ENCODE measurements at places on chromosomes 3 and 15. TPM values are rescaled to one million over a fixed set of nuclear protein-coding genes. Genes with fewer than 3 reads are reported as not detected.

- peaks cover 5% of the 10 kb centered on the region for H3K27me3 ChIP-seq
- H3K36me3 ChIP-seq, result no peaks in the 10 kb centered on the region
- H3K4me3 ChIP-seq, result no peak overlapping the region
- H3K27ac ChIP-seq, result no peak overlapping the region
- DNase-seq, result no peak
Observed at GRCh38 chr3:161393803-161394202, 22.5 kb upstream of the SPTSSB start.

DNA sequence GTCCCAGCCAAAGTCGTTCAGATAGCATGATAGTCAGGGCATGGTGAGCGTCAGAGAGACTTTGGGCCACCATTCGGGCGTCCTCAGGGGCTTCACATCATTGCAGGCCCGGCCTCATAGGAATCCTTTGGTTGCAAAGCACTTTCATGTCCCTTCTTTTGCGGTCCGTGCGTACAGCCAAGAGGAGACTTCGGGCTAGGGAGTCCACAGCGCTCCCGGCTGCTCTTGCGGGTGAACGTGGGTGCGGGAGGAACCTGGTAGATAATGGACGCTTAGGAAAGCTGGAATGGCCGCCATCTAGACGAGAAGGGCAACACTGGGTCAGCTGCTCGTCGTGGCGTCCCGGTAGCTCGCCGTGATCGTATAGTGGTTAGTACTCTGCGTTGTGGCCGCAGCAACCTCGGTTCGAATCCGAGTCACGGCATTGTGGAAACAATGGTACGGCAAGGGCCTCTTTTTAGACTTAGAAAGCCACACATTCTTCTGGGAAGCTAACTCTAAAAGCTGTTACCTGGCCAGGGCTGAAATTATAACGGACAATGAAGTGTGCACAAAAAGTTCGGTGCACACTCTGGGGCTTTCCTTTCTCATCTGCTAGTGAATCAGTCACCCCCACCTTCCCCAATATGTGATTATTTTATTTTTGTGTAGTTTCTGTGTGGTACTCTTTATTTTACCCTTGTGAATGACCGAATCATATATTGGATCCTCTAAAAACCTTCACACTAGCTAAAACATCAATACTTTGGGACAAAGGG, 13.2 kb upstream of the SHF start:
- no peaks in the 10 kb centered on the region for H3K27me3 ChIP-seq
- H3K27ac ChIP-seq, result peak overlapping the region; percentile 98
- no peaks in the 10 kb centered on the region for H3K36me3 ChIP-seq
- DNase-seq, result peak; percentile 82
- H3K4me3 ChIP-seq, result peak overlapping the region; percentile 79

DNA sequence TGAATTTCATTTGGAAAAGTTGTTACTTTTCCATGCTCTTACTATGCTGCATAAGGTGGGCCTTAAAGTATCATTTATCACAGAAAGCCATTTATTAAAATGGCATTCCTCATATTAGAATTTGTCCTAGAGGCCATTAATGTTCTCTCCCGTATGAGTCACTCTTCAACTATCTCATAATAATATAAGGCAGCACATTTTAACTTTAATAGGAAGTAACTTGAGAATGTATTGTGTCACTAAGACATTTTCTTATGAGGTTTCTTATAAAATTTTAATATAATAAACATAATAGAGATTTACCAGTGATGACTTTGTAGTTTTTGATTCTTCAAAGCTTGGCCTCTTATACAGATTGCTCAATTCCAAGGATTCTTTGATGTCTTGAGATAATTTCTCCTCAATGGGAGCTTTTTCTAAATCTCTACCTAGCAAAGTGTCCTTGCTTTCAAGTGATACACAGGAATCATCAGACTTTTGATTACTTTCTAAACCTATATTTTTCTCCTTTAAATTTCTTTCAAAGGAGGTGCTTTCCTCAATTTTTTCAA, 74.7 kb downstream of the ZBBX start:
- H3K4me1 ChIP-seq, result peaks cover 12% of the 10 kb centered on the region
- H3K4me3 ChIP-seq, result no peak overlapping the region
- DNase-seq, result no peak
- H3K36me3 ChIP-seq, result no peaks in the 10 kb centered on the region
- H3K27ac ChIP-seq, result no peak overlapping the region
- H3K27me3 ChIP-seq, result no peaks in the 10 kb centered on the region

GRCh38 chr3:119676020-119676419, 1.2 kb downstream of the COX17 start:
- peak overlapping the region; percentile 80 for H3K4me3 ChIP-seq
- DNase-seq, result no peak
- peak overlapping the region; percentile 98 for H3K27ac ChIP-seq
- H3K27me3 ChIP-seq, result no peaks in the 10 kb centered on the region
- H3K4me1 ChIP-seq, result peaks cover 62% of the 10 kb centered on the region

GRCh38 chr15:88029696-88030095, 226.8 kb downstream of the NTRK3 start:
- H3K27ac ChIP-seq, result no peak overlapping the region
- no peaks in the 10 kb centered on the region for H3K36me3 ChIP-seq

- H3K4me3 ChIP-seq, result no peak overlapping the region
- peak overlapping the region; percentile 45 for H3K27ac ChIP-seq
- no peaks in the 10 kb centered on the region for H3K36me3 ChIP-seq
Observed at GRCh38 chr3:133469140-133469731, 69.4 kb downstream of the BFSP2 start.

DNA sequence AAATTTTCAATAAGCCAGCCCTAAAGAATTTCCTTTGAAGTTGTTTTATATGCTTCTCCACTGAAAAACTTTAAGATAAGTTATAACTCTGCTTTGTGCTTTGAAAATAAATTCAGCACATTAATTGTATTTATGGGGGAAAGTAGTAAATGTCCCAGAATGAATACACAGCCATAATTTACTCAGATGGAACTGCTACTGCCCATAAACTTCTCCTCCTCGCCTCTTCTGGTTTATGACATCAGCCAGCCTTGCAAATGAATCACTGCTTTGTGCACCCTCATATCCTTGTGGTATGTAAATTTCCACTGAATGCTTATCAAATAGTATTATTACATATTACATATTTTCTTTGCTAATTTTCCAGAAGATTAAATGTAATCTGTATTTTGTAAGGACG, 302.0 kb downstream of the DIPK2A start:
- H3K36me3 ChIP-seq, result no peaks in the 10 kb centered on the region
- DNase-seq, result no peak
- H3K4me1 ChIP-seq, result no peaks in the 10 kb centered on the region
- no peak overlapping the region for H3K4me3 ChIP-seq

DNA sequence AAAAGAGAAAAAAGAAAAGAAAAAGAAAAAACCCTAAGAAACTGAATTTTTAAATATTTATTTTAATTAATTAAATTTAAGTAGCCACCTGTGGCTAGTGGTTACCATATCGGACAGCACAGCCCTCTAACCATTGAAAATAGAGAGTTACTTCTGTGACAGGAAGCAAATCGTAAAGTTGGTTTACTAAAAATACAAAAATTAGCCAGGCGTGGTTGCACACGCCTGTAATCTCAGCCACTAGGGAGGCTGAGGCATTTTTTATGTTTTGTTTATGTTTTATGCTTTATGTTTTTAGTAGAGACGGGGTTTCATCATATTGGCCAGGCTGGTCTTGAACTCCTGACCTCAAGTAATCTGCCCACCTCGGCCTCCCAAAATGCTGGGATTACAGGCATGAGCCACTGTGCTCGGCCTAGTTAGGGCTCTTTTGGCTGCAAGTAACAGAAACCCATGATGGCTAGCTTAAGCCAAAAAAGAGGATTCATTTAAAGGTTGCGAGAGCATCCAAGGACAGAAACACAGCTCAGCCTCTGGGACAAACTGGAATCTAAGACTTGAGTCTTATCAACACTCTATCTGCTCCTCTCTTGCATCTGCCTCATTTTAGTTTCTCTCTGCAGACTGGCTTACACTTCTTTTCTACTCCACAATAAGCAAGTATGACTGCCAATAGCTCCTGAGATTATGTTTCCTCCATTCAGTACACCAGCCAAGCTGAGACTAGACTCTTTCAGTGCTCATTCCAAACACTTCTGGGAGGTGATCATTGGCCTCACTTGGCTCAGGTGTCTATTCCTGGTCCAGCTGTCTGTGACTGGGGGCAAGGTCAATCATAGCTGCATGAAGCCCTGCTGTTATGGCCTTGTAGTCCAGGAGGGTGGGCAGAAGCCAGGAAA, 6.8 kb upstream of the SKIL start:
- no peaks in the 10 kb centered on the region for H3K36me3 ChIP-seq
- no peak overlapping the region for H3K4me3 ChIP-seq
- H3K27ac ChIP-seq, result no peak overlapping the region
- peaks cover 10% of the 10 kb centered on the region for H3K4me1 ChIP-seq

DNA sequence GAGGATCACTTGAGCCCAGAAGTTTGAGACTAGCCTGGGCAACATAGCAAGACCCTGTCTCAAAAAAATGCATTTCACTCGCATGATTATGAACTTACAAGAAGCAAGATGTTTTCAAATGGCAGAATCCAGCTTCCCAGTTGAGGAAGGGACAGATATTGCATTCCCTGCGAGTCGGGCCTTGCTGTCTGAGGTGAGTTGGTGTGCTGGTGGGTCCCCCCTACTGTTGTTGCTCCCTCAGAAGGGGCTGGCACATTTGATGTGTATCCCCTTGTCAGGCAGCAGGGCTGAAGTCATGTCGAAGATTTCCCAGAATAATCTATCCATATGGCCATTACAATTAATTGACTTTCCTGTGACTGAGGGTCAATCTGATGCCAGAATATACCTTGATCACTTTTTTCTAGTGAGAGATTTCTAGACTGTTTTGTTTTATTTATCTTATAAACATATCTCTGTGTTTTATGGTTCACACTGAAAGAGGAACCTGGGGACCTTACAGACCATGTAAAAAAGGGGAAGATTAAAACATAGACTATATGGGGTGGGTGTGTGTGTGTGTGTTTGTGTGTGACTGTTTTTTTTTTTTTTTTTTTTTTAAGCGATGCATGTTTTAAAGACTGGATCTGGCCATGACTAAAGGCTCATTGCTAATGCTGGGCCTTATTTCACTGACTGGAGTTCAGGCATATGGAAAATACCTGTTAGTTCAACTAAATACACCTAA, 112.1 kb upstream of the MRPS22 start:
- no peak overlapping the region for H3K27ac ChIP-seq
- H3K4me3 ChIP-seq, result no peak overlapping the region
- DNase-seq, result no peak
- no peaks in the 10 kb centered on the region for H3K36me3 ChIP-seq
- H3K27me3 ChIP-seq, result no peaks in the 10 kb centered on the region
- peaks cover 7% of the 10 kb centered on the region for H3K4me1 ChIP-seq

- H3K27ac ChIP-seq, result no peak overlapping the region
- H3K4me3 ChIP-seq, result no peak overlapping the region
- DNase-seq, result no peak
- no peaks in the 10 kb centered on the region for H3K27me3 ChIP-seq
- H3K36me3 ChIP-seq, result no peaks in the 10 kb centered on the region
Observed at GRCh38 chr3:178465260-178466180, 70.7 kb upstream of the KCNMB2 start.

DNA sequence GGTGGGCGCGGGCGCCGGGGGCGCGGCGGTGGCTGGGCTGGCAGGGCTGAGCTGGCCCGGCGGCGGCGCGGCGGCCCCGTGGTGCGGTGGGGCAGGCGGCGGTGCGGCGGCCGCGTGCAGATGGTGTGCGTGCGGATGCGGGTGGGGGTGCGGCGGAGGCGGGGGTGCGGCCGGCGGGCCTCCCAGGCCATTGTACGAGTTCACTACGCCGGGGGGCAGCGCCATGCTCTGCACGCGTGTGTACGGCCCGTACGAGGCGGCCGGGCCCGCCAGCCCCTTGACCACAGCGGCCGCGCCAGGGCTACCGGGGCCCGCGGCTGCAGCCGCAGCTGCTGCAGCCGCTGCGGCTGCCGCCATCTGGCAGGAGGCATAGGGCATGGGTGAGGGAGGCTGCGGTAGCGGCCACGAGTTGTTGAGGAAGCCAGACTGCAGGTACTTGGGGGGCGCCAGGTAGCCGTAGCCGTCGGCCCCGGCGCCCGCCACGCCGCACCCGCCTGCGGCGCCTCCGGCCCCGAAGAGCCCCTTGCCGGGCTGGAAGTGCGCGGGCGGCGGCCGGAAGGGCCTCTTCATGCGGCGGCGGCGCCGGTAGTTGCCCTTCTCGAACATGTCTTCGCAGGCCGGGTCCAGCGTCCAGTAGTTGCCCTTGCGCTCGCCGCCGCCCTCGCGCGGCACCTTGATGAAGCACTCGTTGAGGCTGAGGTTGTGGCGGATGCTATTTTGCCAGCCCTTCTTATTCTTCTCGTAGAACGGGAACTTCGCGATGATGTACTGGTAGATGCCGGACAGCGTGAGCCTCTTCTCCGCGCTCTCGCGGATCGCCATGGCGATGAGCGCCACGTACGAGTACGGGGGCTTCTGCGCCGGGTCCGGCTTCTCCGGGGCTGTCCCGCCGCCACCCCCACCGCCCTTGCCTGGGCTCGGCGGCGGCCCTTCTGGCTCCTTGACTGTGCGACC, 951 bp downstream of the FOXL2 start:
- H3K4me1 ChIP-seq, result peaks cover 49% of the 10 kb centered on the region
- no peak for DNase-seq
- peaks cover 100% of the 10 kb centered on the region for H3K27me3 ChIP-seq
- no peaks in the 10 kb centered on the region for H3K36me3 ChIP-seq
- no peak overlapping the region for H3K27ac ChIP-seq

DNA sequence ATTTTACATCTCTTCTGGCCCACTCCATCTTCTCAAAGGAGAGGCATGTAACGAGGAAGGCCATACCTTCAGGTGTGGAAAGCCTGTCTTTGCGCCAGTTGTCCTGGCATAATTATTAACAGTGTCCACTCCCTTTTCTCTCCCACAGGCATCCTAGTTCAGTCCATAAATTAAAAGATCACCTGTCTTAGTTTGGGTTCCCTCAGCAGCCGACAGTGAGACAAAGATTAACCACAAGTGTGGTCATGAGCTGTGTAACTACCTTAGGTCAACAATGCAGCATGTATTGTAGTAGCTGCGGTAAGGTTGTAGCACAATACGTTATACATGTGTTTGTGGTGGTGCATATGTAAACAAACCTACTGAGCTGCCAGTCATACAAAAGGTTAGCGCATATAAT, 103.3 kb upstream of the GALNT15 start:
- no peak overlapping the region for H3K27ac ChIP-seq
- DNase-seq, result no peak
- no peaks in the 10 kb centered on the region for H3K27me3 ChIP-seq
- no peak overlapping the region for H3K4me3 ChIP-seq
- H3K4me1 ChIP-seq, result no peaks in the 10 kb centered on the region

The STRA6 gene
- not detected for total RNA-seq

The DCUN1D1 gene
- total RNA-seq, result 31.7 TPM

The STT3B gene
- 82.1 TPM for total RNA-seq

The ARGFX gene
- not detected for total RNA-seq

The RTP3 gene
- total RNA-seq, result not detected

The GNAT1 gene
- not detected for total RNA-seq
